ENCODE measurements at places on chromosomes 12 and 14.

DNA sequence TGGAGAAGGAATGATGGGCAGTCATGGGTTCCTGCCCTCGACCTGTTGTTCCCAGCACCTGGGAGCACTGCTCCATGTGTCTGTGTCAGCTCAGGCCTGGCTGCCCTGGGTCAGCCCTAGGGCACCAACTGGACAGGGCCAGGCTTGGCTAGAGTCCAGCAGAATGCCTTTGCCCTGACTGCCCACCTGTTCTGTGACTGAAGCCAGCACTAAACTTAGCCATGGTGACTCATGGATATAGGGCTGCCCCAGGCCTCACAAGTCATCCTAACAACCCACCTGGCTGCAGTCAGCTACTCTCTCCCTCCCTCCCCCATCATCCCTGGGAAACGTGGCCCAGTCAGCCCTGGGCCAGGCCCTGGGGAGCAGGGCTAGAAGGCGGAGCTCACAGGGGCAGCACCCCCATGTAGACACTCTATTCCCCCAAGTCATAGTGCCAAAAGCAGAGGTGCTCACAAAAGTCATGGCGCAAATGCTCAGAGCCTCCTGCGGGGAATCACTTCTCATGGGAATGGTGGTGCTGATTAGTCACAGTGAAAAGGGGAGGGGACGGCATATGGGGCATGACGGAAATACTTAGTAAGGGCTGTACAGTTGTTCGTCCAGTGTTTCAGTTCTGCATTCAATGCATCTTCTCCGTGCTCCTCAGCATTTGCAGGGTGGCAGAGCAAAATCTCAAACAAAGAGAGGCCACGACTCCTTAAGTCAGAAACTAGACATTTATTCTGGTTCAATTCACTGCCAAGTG lies 52.0 kb upstream of the NTF3 start:
- no peak for DNase-seq

DNA sequence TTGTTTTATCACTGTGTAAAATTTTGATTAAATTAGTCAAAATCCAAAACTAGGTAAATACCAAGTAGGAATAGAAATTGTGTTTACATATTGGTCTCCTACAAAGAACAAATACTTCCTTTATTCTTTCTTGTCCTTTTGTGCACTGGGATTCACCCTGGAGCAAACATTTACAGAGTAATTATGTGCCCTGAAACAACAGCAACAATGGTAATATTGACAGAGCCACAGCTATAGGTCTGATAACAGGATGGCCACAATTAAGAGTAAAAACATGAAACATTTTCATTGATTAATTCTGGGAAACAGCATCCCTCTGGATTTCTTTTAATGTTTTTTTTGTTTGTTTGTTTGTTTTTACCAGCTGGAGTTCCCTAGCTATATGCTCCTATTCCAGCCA lies 61.2 kb downstream of the SLC38A6 start:
- DNase-seq, result no peak

- no peak for DNase-seq
Measured at GRCh38 chr12:19008102-19008501, 121.4 kb upstream of the PLEKHA5 start.

GRCh38 chr12:6536894-6537579 lies 2.7 kb downstream of the GAPDH start:
- no peak for DNase-seq

DNA sequence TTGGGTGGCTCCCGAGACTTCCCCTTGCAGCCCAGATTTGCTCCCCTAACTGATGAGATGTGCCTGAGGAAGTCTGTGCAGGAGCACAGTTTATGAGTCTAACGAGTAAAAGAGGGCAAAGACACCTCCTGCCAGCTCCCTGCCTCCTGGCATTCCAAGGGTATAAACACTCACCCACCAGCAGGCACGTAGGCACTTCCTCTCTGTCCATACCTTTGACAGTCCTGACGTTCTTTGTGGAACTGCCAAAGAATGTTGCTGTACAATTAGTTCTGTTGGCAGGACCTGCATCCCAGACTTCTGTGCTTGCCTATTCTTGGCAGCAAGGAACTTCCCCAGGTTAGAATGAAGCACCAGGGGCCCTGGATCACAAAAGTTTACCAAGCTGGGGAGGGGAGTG lies 889.3 kb downstream of the BCL11B start:
- DNase-seq, result no peak

GRCh38 chr14:94631050-94631449 lies 18.9 kb downstream of the SERPINA3 start:
- no peak for DNase-seq

GRCh38 chr14:71554959-71555612 lies 377.1 kb upstream of the RGS6 start:
- DNase-seq, result no peak

- DNase-seq, result no peak
Measured at GRCh38 chr12:53230108-53230845, 1.7 kb downstream of the RARG start.

GRCh38 chr12:19573866-19574265 lies 134.6 kb downstream of the AEBP2 start:
- DNase-seq, result no peak
